Cortex of kidney (tissue), 1 donor: ENCODE measurements at places on chromosomes 4 and X.

GRCh38 chr4:30535255-30535654 is 184.9 kb upstream of the PCDH7 start:
- no peak for DNase-seq

GRCh38 chr4:167989815-167990214 is 102.5 kb upstream of the ANXA10 start:
- no peak for DNase-seq

DNA sequence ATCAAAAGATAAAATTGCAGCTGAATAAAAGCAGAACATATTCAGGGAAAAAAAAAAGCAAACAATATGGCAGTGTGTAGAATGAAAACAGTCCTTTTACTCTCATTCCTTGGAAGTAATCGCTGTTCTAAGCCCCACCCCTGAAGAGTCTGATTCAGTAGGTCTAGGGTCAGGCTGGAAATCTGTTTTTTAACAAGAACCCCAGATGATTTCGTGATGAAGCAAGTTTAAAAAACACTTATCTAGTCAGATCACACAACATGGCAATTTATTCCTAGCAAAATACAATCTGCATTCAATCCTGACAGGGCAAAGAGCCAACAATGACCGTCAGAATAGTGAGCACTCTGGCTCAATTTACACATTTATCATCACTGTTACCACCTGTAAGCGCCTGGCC is 16.1 kb downstream of the FAM120C start:
- DNase-seq, result no peak

DNA sequence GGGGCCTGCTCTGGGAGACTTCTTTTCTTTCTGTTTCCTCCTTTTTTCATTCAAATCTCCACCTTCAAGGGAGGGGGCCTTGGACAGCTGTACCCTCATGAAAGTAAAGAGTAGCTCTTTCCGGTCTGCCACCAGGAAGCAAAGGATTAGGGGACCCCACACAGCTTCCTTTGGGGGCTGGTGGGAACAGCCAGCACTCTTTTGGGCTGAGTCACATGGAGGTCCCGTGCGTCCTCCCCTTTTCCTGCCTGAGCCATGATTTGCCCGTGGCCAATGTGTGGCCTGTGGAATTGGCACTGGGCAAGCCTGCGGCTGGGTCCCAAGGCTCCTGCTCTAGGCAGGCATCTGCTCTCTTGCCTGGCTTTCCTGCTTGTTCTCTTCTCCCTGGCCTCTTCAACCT is 65.5 kb downstream of the FHDC1 start:
- DNase-seq, result no peak

GRCh38 chr4:145639186-145639698 is 20.1 kb downstream of the MMAA start:
- DNase-seq, result no peak

DNA sequence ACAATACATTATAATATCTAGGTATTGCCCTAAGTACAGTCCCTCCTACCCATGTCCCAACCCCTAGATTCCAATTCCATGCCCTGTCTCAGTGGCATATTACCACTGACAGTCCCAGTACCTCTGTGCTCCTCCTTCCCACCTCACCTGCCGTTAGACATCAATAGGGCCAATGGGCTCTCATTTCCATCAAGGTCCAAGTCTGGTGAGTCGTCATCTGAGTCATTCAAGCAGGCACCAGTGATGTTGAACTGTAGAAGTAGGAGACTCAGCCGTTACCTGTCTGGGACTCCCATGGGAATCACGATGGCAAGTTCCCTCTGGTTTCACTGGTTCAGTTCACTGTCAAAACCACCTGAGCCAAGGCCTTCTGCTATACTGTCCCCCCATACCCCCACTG is 51.7 kb downstream of the PHF8 start:
- no peak for DNase-seq

DNA sequence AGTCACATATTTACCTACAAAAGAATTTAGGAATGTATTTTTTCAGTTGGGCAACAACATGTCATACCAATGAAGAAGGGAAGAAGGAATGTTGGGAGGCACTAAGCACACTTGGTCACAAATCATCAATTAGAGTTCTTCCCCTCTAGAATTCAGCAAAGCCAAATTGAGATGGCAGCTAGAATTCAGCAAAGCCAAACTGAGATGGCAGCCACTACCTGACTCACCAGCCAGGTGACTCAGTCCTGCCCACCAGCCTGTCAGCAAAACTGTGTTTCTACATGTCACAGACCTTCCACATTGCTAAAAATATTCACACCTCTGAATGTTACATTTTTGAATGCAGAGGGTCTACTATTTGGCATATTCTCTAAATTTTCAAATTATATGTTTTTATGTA is 63.2 kb upstream of the NOCT start:
- no peak for DNase-seq
